ENCODE measurements at places on chromosomes 13 and 19.
A peak's percentile ranks its signal among the peaks of the same experiment; 100 is the strongest.

DNA sequence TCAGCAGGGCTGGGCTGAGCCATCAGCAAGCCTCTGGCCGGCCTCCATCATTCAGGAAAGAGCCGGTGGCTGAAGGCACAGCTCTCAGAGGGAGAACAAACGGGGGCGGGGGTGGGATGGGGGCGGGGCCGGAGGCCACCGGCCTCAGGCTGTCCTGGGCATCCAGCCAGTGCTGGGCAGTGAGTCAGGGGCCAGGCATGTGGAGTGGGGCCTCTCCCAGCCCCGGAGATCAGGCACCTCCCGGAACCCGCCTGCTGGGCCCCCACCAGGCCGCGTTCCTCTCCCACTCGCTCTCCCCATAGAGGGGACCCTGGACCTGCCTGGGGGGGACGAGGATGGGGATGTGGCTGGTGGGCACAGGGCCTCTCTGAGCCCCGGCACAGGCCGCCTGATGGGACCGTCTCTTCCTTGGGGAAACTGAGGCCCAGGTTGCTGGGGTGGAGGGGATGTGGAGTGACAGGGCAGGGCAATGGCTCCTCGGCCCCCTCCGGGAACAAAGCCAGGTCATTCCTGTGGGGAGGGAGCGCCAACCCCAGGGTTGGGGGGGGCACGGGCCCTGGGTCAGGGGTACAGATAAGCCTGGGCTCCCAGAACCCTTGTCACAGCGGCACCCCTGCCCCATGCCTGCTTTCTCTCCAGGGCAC is 12.9 kb downstream of the SPC24 start:
- peak overlapping the region; percentile 99 for H3K27ac ChIP-seq
- peaks cover 67% of the 10 kb centered on the region for H3K4me1 ChIP-seq
- H3K27me3 ChIP-seq: no peaks in the 10 kb centered on the region
- no peaks in the 10 kb centered on the region for H3K36me3 ChIP-seq

- peak; percentile 73 for DNase-seq
- peak within 1 kb of the TSS; percentile 36 for H3K4me3 ChIP-seq
- H3K27me3 ChIP-seq: no peaks in the 10 kb centered on the region
- peaks cover 39% of the 10 kb centered on the region for H3K36me3 ChIP-seq
Observed at GRCh38 chr19:38877781-38878574, at the start of gene RINL. Gene RINL, minus strand, starts transcription at chr19:38878275. Its CDS starts 1,533 bp downstream, at chr19:38876742.

DNA sequence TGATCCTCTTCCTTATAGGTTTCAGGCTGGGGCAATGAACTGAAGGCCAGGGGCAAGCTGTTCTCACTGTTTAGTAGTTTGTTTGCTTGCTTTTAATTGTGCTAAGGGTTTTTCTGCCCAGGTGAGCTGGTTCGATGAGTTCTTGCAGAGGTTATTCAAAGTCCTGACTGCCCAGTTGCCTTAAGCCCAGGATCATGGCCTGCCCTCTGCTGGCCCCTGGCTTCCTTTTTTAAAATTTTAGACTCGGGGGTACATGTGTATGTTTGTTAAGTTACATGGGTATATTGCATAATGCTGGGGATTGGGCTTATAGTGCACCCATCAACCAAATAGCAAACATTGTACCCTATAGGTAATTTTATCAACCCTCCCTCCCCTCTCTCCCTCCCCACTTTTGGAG is 65.7 kb downstream of the ZNF536 start:
- H3K4me3 ChIP-seq: no peak overlapping the region
- H3K27ac ChIP-seq: no peak overlapping the region
- H3K27me3 ChIP-seq: no peaks in the 10 kb centered on the region

DNA sequence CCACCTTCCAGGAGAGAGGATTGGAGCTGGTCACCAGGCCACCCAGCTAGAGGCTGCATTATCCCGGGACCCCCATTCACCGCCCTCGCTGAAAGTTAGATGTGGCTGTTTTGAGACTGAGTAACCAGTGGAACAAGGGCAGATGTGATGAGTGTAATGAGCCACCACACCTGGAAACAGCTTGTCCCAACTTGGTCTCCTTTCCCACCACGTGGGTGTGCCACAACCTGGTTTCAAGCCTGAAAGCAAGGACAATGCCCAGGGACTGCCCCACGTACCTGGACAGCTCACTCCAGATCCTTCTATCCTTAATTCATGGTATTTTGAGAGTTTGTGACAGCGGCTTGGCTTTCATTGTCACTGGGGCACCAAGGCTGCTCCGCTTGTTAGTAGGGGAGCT is 7.0 kb downstream of the LGI4 start:
- no peak overlapping the region for H3K4me3 ChIP-seq
- peaks cover 24% of the 10 kb centered on the region for H3K4me1 ChIP-seq
- H3K36me3 ChIP-seq: no peaks in the 10 kb centered on the region
- no peak for DNase-seq

GRCh38 chr13:56659041-56659471 is 481.7 kb upstream of the PRR20A start:
- no peaks in the 10 kb centered on the region for H3K27me3 ChIP-seq
- H3K4me1 ChIP-seq: no peaks in the 10 kb centered on the region
- H3K36me3 ChIP-seq: no peaks in the 10 kb centered on the region
- H3K4me3 ChIP-seq: no peak overlapping the region
- no peak overlapping the region for H3K27ac ChIP-seq

GRCh38 chr19:36215276-36216123 is 594 bp downstream of the ZNF146 start:
- peak overlapping the region; percentile 68 for H3K4me3 ChIP-seq
- H3K4me1 ChIP-seq: peaks cover 26% of the 10 kb centered on the region
- peaks cover 16% of the 10 kb centered on the region for H3K36me3 ChIP-seq
- peak overlapping the region; percentile 92 for H3K27ac ChIP-seq
- no peak for DNase-seq
